ENCODE measurements at places on chromosomes 4 and X.

DNA sequence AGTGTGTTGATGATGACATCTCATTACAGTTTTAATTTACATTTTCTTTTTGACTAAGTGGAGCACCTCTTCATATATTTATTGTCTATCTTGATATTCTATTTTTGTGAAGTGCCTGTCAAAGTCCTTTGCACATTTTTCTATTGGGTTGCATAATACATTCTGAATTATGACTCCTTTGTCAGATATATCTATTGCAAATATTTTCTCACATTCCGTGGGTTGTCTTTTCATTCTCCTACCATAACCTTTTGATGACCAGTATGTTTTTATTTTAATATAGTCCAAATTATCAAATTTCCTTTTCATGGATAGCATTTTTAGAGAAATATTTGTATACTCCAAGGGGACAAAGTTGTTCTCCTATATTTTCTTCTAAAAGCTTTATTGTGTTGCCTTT lies 126.4 kb downstream of the PJA1 start:
- no peak for DNase-seq

DNA sequence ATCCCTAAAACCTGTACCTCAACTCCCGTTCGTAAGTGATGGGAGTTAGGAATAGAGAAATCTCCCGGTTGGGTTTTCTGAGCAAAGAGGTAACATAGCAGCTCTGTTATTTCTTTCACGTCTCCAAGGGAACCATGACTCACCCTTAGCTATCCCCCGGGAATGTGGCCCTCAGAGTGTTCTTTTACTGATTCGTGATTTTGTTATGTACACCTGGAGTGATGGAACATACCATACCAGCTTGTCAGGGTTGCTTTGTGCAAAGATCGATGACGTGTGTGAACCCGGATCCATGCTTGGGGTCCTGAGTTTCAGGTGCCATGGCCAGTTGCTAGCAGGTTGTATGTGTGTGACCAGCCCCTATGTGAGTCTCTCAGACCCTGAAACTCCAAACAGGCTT lies 52.6 kb downstream of the HPRT1 start:
- DNase-seq = peak; percentile 74

- no peak for DNase-seq
These were observed 8.8 kb downstream of the DIAPH2 start for GRCh38 chrX:96693407-96693806.

GRCh38 chr4:36872679-36873078 lies 371.9 kb upstream of the NWD2 start:
- DNase-seq = no peak

- DNase-seq = no peak
These were observed 165.8 kb downstream of the NSUN7 start for GRCh38 chr4:40915318-40916217.

GRCh38 chr4:180081072-180081471 lies 2162.1 kb upstream of the TENM3 start:
- DNase-seq = no peak

GRCh38 chr4:73021634-73022033 lies 47.9 kb downstream of the COX18 start:
- peak; percentile 45 for DNase-seq

Measured in NCI-H226 (cell line).